ENCODE measurements at places on chromosomes 12 and 14.

GRCh38 chr12:99067171-99067785, 422.2 kb downstream of the APAF1 start:
- no peak for DNase-seq

DNA sequence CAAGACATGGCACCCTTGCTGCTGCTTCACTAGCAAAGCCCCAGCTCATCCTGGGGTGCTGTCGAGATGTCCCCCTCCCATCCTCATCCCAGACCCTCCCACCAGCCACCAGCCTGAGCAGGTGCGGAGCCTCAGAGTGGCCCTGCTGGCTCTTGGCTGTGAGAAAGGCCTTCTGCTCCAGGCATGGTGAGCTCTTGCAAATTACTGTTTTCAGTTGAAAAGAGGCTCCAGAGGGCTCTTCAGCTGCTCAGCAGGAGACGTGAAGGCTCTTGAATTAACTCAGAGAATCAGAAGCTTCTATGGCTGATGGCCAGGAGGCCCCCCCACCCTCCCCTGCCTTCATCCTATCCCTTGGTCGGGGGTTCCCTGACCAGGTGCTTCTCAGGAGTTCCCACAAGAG, 44.1 kb downstream of the WSCD2 start:
- no peak for DNase-seq

GRCh38 chr12:66196806-66197205, 7.8 kb downstream of the IRAK3 start:
- DNase-seq: no peak

- DNase-seq: no peak
Measured at GRCh38 chr12:52005903-52006703, 643 bp upstream of the TAMALIN start.

GRCh38 chr12:57793920-57794319, 11.3 kb downstream of the TSFM start:
- DNase-seq: no peak
